ENCODE measurements at places on chromosomes 5 and 9. TPM values are rescaled to one million over a fixed set of nuclear protein-coding genes. Genes with fewer than 3 reads are reported as not detected.

The CDC23 gene
- 37.0 TPM for total RNA-seq

The LTC4S gene
- 0.91 TPM for total RNA-seq

The PRRC1 gene
- total RNA-seq: 35.6 TPM

The PAX5 gene
- total RNA-seq: 0.14 TPM

The NUTM2F gene
- total RNA-seq: not detected

The PDE6A gene
- total RNA-seq: not detected

The CKMT2 gene
- total RNA-seq: not detected

DNA sequence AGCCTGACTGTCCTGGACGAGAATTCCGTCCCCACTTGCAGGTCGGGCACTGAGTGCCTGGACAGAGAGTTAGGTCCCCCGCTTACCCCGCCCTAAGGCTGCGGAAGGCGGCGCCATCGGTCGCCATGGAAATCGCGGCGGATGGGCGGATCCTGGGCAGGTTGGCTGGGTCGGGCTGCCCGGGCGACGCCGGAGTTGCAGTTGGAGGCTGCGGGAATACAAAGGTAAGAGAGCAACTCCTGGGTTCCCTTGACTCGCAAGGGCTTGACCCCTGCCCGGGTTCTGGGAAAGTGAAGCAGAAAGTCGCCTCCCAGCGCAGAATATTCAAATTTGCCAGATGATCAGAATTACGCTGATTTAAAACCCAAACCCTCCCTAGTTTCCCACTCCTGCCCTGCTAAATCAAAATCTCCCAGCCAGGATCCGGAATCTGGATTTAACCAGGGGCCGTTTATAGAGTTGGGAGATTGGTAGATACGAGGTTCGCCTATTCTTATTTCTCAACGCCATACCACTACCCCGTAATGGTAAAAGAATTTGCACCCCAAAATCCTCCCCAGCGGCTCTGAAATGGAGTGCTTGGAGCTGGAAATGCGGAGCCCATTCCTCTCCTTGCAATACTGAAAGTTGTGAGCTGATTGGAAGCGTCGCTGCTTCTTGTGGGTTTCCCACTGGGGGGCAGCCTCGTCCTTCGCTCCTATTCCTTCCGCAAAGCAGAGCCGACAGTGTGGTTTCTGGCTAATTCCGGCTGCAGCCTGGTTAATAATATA is 156.4 kb upstream of the RASEF start:
- H3K27me3 ChIP-seq: peaks cover 33% of the 10 kb centered on the region
- peak overlapping the region; percentile 72 for H3K4me3 ChIP-seq
- H3K4me1 ChIP-seq: peaks cover 13% of the 10 kb centered on the region
- no peak overlapping the region for H3K27ac ChIP-seq

DNA sequence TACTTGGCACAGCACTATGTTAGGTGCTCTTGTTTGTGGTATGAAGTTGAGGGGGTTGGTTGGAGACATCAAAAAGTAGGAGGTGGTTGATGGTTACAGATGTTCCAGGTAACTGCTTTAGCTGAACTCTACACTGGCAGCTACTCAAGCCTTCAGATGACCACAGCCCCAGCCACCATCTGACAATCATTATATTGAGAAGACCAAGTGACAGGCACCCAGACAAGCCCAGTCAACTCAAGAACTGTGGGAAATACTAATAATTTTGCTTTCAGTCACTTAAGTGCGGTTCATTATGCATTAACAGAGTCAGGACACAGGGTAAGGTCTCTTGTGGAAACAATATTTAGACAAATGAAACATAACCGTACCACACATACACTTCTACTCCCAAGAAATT is 38.9 kb upstream of the SLIT3 start:
- DNase-seq: no peak
- no peaks in the 10 kb centered on the region for H3K27me3 ChIP-seq

- no peak for DNase-seq
- H3K4me1 ChIP-seq: peaks cover 57% of the 10 kb centered on the region
- no peak overlapping the region for H3K4me3 ChIP-seq
- no peak overlapping the region for H3K27ac ChIP-seq
- no peaks in the 10 kb centered on the region for H3K36me3 ChIP-seq
- no peaks in the 10 kb centered on the region for H3K27me3 ChIP-seq
Observed at GRCh38 chr5:151240924-151241635, 11.9 kb upstream of the GM2A start.

GRCh38 chr9:23171479-23171878 is 654.6 kb downstream of the ELAVL2 start:
- no peak for DNase-seq
- H3K36me3 ChIP-seq: no peaks in the 10 kb centered on the region
- H3K4me1 ChIP-seq: no peaks in the 10 kb centered on the region
- no peaks in the 10 kb centered on the region for H3K27me3 ChIP-seq

GRCh38 chr9:106916466-106917235 is 53.7 kb downstream of the ZNF462 start:
- no peak overlapping the region for H3K27ac ChIP-seq
- no peaks in the 10 kb centered on the region for H3K27me3 ChIP-seq
- no peaks in the 10 kb centered on the region for H3K4me1 ChIP-seq
- no peaks in the 10 kb centered on the region for H3K36me3 ChIP-seq
- no peak for DNase-seq

DNA sequence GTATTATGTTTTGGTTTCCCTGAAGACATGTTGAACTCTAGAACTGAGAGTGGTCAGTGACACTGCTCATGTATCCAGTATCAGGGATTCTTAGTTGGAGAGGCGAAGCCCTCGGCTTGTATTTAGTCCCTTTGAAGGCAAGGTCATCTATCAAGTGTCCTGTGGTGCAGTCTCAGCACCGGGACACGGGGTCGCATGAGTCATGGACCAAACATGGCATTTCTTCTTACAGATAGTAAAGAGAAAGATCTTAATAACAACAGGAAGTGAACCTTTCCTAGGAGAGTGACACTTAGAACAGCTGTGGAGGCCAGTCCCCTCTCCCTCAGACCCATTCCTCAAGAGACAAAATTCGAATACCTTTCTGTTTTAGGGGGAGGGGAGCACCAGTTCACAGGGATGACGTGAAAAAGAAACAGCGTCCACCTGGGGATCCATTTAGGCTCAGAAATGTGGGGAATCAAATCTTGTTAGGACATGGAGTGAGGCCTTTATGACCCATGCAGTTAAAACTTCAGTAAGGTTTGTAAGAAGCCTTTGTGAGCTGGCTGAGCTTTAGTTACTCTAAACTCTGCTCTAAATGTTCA is 86.5 kb downstream of the ADGRV1 start:
- no peak overlapping the region for H3K4me3 ChIP-seq
- H3K36me3 ChIP-seq: no peaks in the 10 kb centered on the region
- H3K27me3 ChIP-seq: no peaks in the 10 kb centered on the region
- H3K4me1 ChIP-seq: no peaks in the 10 kb centered on the region
- no peak overlapping the region for H3K27ac ChIP-seq

DNA sequence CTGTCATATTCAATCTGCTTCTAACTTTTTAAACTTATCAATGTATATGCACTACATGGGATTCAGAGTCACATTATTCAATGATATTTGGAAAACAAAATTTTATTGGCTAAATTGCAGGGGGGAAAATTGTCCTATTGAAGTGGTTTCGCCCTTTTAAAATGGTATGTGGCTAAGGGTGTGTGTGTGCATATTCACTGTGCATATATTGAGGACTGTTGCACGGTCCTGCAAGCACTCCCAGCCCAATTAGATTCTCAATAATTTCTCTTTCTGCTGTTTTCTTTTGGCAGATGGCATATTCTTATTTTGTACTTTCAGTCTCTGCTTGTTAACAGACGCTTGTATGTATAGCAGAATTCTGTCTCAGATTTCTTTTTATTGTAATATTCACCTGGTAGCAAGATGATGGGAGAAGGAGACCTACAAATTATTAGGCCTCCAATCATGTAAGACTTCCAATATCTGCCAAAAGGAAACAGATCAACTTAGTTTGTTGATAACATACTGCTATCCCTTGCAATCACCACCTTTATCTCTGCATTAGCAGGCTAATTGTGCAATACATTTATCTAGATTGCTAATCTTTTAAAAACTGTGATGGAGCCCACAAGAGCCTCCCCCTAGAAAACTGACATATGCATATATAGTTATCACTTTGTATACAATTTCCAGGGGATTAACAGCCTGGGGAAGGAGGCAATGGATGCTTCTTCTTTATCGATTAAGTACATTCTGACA is 411.5 kb downstream of the PLK2 start:
- DNase-seq: no peak
- no peaks in the 10 kb centered on the region for H3K27me3 ChIP-seq
- no peaks in the 10 kb centered on the region for H3K4me1 ChIP-seq
- no peaks in the 10 kb centered on the region for H3K36me3 ChIP-seq

DNA sequence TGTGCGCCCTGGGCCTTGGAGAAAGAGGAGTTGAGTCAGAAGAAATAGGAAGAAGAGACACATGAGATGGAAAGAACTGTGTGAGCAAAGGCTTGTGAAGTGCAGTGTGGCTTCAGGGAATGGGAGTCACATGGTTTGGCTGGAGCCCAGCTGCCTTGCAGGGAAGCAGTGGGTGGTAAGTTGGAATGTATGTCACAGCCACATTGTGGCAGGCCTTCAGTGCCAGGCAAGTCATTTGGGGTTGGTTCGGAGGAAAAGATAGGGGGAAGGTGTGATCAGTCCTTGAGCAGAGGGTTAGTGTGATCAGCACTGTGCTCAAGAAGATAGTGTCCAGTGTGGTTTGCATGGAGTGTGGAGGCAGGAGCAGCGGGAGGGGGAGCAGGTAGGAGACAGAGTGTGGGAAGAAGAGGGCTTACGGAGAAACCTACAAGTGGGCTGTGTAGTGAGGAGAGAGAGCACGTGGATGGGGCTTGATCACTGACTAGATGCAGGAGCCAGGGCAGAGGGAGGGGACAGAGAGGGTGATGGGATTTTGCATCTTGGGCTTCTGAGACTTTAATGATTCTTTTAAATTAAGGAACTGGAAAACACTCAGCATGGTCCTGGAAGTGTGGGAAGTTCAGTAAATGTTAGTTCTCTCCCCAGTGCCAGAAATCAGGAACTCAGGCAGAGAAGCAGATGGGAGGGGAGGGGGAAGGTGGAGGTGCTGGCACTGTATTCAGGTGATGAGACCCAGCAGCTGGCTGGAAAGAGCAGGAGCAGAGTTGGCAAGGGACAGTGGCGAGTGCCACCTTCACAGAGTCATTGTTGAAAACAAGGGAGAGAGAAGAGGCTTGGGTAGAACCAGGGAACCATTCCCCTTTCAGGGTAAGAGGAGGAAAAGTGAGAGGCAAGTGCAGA is 46.6 kb downstream of the ARHGAP26 start:
- peaks cover 13% of the 10 kb centered on the region for H3K36me3 ChIP-seq
- H3K27ac ChIP-seq: no peak overlapping the region
- DNase-seq: no peak
- H3K27me3 ChIP-seq: no peaks in the 10 kb centered on the region
- H3K4me1 ChIP-seq: peaks cover 41% of the 10 kb centered on the region
- no peak overlapping the region for H3K4me3 ChIP-seq

DNA sequence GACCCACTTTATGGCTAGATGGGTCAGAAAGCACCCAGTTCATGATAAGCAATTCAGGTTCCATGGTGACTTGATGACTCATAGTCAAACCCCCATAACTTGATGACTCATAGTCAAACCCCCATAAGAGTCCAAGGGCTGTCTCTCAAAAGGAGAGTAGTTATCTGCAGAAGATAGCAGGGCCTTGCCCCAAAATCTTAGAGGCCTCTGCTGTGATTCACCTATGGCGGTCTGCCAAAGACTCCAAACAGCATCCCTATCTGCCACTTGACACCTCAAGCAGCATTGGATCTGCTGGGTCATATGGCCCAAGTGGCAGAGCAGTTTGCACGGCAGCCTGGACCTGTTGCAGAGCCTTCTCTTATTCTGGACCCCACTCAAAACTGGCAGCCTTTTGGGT is 395.2 kb upstream of the KIF2A start:
- no peak overlapping the region for H3K27ac ChIP-seq
- no peaks in the 10 kb centered on the region for H3K27me3 ChIP-seq
- H3K4me3 ChIP-seq: no peak overlapping the region

- H3K36me3 ChIP-seq: no peaks in the 10 kb centered on the region
- no peak overlapping the region for H3K27ac ChIP-seq
- no peak for DNase-seq
- no peaks in the 10 kb centered on the region for H3K4me1 ChIP-seq
- no peak overlapping the region for H3K4me3 ChIP-seq
Observed at GRCh38 chr5:8843771-8844170, 702.1 kb downstream of the SEMA5A start.

DNA sequence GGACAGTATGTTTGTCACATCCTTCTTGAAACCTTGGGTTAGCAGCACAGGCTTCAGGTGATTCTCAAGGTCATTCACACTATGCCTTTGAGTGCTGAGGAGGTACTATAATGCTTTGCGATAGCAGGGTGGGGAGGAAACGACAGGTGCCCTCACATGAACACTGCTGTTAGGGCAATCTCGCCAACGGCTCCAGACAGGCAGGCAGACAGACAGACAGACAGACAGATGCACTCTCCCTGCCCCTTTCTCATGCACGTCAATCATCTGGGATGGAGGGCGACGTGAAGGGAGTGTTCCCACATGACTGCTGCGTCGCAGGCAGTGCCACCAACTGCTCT is 82.9 kb downstream of the RAPGEF1 start:
- no peaks in the 10 kb centered on the region for H3K27me3 ChIP-seq
- peak overlapping the region; percentile 1 for H3K4me3 ChIP-seq
- peaks cover 7% of the 10 kb centered on the region for H3K36me3 ChIP-seq

DNA sequence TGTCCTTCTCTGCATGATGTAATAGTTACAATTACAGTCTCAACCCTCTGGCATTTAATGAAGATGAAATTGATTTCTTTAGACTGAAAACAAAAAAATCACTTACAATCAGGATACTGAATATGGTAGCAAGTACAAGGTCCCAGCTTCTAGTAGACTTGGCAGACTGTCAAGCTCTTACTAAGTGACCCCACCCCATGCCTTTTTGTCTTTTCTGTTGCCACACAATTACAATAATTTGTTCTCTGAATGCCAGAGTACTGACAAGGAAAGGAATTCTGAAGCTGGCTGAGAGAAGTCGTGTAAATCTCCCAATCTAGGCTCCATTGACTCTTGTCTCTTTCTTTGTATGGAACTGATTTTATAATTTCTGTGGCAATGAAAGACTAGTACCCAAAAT is 154.2 kb downstream of the TMC1 start:
- H3K4me3 ChIP-seq: no peak overlapping the region
- no peak for DNase-seq
- no peak overlapping the region for H3K27ac ChIP-seq
- H3K4me1 ChIP-seq: no peaks in the 10 kb centered on the region
- no peaks in the 10 kb centered on the region for H3K36me3 ChIP-seq

DNA sequence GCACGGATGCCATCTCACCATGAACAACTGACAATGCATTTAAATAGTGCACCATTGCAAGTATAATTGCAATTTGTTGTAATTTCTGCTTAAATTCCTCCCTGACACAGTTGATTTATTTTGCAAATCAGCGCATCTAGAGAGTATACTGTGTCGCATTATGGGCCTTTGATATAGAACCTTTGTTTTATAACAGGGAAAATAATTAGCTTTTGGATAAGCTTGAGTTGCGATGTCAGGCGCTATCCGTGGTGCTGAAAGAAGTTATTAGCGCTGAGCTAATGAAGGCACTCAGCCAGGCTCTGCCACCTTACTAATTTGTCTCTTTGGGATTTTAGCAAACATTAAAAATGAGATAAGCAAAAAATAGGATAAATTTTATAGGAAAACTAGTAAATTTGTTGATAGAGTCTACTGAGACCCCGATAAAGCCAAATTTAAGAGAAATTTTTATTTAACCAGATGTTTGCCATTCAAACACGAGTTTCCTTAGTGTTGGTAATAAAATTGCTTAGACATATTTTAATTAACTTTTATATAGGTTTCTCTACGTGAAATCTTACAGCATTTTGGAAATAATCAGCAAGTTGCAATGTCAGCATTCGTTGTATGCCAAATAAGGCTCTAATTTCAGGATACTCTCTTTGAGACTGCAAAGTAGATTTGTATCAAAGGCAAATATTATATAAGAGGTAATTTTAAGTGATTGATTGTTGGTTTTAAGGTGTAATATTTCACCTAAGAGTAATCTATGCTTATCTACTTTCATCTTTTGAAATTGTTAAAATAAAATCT is 355.5 kb downstream of the TLR4 start:
- H3K4me3 ChIP-seq: no peak overlapping the region
- no peaks in the 10 kb centered on the region for H3K36me3 ChIP-seq
- no peaks in the 10 kb centered on the region for H3K4me1 ChIP-seq
- no peak overlapping the region for H3K27ac ChIP-seq
- no peaks in the 10 kb centered on the region for H3K27me3 ChIP-seq

Data from activated CD8-positive, alpha-beta memory T cell treated with anti-CD3 and anti-CD28 coated beads, Interleukin-2, amount 10 ng/mL, durations not matched to agents 7 days and 5 days (primary cell).